AG10803 (cell line): ENCODE measurements at places on chromosomes 7 and 10.
A peak's percentile ranks its signal among the peaks of the same experiment; 100 is the strongest.

DNA sequence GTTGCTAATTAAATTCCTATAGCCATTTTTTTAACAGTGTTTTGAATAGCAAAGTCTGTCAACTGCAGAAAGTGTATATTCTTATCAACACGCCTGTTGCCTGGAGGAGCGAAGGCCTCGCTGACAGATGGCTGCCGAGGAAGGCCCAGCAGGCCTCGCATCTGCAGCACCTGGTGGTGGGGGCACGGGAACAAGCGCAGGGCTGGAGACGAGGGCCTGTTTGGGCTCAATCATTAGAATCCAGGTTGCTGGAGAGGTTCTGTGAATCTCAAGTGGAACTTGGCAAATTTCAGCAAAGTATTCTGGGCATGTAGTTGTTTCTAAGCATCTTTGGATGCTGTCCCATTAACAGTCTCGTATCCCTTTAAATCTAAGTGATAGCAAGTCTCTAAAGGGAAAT lies 66.1 kb upstream of the FAM204A start:
- no peak for DNase-seq

DNA sequence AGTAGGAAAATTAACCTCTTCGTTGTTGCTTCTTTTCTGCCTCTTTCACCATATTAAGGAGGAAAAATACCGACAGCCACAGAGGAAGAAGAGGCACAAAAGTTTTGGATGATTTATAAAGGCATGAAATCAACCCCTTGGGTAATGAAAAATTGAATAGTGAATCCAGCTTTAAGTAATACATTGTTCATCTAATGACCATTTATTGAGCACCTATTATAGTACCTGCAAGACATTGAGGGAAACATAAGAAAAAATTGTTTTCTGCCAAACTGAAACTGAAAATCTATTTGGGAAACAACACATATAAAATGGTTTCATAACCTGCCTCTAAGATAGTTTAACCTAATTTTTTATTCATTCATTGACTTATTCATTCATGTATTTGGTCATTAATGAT lies 8.2 kb downstream of the ECHDC3 start:
- DNase-seq, result no peak

GRCh38 chr10:3119796-3120459 lies 52.6 kb downstream of the PFKP start:
- DNase-seq, result peak; percentile 40

DNA sequence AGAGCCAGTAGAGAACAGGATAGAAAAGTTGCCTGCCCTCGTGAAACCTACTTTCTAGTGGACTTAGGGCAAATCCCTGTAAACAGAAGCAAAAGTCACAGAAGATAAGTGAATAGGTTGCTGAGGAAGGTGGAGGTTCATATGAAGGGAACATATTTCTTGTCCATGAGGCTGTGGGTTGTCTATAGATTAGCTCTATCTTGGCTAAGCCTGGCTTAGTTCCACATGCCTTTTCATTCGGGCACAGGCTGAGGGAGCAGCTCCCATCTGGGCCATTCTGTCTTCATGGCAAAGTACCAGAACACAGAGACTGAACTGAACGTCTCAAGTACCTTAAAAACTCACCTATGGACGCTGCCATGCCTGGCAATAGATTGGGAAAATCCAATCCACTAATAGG lies 45.3 kb downstream of the BZW2 start:
- no peak for DNase-seq

DNA sequence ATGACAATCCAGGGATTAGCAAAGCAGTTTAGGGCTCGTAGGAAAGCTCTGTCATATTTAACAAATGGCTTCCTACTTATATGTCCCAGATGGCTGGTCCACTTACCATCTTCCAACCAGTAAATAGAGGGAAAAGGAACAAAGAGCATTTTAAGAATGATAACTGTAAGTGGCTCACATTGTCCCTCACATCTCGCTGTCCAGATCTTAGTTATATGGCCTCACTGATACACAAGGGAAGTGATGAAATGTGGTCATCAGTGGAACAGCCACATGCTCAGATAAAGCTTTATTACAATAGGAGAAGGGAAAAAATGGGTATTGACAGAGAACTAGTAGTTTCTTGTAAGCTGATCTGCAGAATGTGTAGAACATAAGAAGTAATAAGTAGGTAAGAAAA lies 35.8 kb downstream of the IQUB start:
- DNase-seq, result no peak

GRCh38 chr7:106616708-106617051 lies 44.3 kb downstream of the CCDC71L start:
- DNase-seq, result no peak

GRCh38 chr7:141433698-141434097 lies 117.5 kb upstream of the AGK start:
- no peak for DNase-seq

GRCh38 chr10:101859530-101859929 lies 15.9 kb upstream of the KCNIP2 start:
- DNase-seq, result no peak

GRCh38 chr7:117872561-117873309 lies 506 bp downstream of the CTTNBP2 start:
- no peak for DNase-seq

- DNase-seq, result no peak
Measured at GRCh38 chr7:8310876-8311275, 48.9 kb upstream of the ICA1 start.
